ENCODE measurements at places on chromosomes 11 and 22.

DNA sequence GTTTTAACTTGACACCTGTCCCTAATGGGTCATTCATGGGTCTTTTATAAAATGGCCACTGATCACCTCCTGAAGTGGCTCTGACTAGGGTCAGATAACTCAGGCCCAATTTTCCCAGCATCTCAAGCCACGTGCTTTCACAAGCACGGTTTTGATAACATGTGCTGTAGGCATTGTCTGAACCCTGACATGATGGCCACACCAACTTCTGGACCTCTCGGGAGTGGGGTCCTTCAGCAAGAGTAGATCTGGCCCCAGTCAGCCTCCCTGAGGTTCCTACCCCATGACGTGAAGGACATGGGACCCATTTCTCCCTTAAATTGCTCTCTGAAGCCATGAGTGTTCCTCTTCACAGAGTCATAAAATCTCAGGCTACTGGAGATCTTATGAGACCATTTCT, 60.4 kb upstream of the CCND1 start:
- no peak for DNase-seq

DNA sequence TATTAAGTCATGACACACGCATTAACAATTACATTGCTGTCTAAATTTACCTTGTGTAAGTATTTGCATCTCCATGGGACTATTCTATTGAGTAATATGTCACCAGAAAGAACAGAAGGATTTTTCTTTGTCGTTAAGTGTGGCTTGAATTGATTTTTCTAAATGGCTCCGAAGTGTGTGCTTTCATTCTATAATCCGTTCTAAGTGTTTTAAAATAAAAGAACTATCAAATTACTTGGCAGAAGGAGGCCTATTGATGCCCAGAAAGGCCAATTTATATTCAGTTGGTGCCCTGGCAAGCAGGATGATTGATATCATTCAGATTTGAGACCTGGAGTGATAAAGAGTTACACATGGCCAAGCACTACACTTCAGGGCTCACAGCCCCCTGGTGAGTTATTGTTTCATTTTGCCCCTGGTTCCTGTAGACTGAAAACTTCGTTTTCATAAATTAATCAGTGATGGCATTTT, 538.9 kb upstream of the ANO5 start:
- no peak for DNase-seq

- DNase-seq: no peak
These were observed 71.5 kb upstream of the RAB38 start for GRCh38 chr11:88246696-88247095.

DNA sequence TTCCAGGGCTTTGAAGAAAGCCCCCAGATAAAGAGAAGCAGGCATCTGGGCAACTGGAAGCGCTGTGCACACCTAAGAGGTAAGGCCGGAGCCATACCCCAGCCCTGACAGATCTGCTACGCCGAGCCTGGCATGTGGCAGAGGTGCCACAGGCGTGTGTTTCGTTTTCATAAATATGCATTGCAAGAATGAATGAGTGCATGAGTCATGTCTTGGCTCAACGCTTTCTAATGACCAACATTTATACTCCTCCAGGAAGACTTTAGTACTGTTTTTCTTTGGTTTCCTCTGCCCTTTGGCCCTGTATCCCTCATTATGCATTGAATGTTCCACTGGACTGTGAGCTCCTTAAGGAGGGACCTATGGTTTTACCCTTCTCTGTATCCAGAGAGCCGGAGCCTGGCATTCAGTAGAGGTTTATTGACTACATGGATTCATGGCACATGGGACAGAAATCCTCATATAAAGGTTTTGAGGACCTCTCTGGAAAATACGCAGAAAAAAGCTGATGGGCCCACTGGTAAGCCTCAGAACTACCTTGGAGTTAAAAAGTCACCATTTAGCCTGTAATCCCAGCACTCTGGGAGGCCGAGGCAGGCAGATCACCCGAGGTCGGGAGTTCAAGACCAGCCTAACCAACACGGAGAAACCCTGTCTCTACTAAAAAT, 38.9 kb upstream of the CSNK2A3 start:
- DNase-seq: no peak

GRCh38 chr22:23261900-23262450, 81.7 kb downstream of the BCR start:
- DNase-seq: no peak

DNA sequence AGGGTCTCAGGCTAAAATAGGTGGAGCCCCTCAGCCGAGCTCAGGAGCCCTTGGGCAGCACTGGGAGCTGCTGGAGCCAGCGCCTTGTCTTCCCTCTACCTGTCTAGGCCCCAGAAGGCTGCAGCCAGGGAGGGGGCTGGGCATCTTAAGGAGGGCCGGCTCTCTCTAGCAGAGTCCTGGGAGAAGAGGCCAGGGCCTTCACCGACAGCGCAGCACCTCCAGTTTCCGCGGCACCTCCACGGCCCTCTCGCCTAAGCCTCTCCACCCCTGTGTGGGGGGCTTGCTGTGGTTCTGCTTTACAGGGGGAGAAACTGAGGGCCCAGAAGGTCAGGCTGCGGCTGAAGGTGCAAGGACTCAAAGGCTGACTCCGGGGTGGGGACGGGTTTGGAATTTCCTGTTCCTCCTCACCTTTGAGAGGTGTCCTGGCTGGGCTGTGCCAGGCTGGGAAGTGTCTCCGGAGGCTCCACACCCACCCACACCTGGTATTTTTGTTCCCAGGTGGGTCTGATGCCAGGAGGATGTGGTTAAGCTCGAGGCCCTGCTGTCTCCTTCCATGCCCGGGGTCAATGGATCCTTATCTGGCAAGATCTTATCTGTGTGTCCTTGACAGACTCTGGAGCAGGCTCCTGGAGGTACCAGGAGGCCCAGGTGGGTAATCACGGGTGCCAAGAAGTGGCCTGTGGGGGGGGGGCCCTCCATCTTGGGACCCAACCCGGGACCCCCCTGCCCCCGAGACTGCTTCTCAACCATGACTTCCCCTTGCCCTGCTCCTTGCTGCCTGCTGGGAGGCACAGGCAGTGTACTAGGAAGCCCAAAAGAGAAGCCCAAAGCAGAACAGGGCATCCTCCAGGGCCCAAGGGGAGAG, 95.3 kb upstream of the FGF3 start:
- DNase-seq: no peak

- DNase-seq: no peak
These were observed 781 bp downstream of the TCIRG1 start for GRCh38 chr11:68039526-68040086.

- DNase-seq: no peak
These were observed 267.9 kb upstream of the SESN3 start for GRCh38 chr11:95498722-95499425.

GRCh38 chr11:70696076-70696475, 297.7 kb downstream of the CTTN start:
- no peak for DNase-seq

DNA sequence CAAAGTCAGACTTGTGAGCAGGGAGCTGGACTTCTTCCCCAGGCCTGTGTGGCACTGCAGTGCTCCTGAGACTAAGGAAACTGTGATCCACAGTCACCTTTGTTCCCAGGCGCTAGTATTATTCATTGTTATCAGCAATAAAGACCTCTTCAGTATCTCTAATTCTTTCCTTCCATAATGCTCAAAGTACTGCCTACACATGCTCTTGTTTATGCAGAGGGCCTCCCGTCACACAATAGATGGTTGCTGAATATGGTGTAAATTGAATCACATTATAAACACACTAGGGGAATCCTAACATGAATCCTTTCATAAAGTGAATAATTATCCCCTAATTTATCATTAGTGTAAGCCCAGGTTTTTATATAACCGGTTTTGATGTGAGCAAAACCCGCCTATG, 493.3 kb downstream of the BUD13 start:
- DNase-seq: no peak

GRCh38 chr22:29726512-29727130, 6.8 kb downstream of the CABP7 start:
- no peak for DNase-seq

GRCh38 chr11:6705905-6706535, 22.9 kb upstream of the MRPL17 start:
- DNase-seq: peak; percentile 35

- DNase-seq: no peak
These were observed 1.8 kb downstream of the PHOX2A start for GRCh38 chr11:72242141-72242540.

DNA sequence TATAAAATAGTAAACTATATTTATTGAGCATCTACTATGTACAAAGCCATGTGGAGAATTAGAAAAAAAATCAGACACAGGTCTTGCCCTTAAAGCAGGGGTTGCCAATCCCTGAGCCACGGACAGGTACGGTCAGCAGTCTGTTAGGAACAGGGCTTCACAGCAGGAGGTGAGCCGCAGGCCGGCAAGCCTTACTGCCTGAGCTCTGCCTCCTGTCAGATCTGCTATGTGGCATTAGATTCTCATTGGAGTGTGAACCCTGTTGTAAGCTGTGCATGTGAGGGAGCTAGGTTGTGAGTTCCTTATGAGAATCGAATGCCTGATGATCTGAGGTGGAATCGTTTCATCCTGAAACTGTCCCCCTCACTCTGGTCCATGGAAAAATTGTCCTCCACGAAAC, 2.1 kb upstream of the RAG2 start:
- DNase-seq: no peak

- DNase-seq: no peak
These were observed 41.3 kb upstream of the TUB start for GRCh38 chr11:8039530-8040260.

GRCh38 chr11:42524534-42525227, 787.1 kb upstream of the API5 start:
- no peak for DNase-seq

DNA sequence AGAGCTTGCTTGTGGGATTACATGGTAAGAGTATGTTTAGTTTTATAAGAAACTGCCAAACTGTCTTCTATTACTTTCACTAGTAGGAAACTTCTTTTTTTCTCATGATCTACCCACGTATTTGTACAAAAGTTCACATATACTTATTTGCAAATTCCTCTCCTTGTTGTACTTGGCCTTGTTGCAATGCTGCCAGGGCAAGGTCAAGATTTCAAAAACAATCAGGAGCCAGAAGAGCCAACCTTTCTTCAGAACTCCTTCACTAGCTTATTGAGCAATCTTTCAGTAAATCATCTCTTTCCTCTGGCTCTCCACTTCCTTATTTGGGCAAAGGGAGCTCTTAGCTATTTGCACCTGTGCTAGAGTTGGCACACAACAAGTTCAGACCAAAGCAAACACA, 9.7 kb downstream of the SRSF8 start:
- DNase-seq: no peak

DNA sequence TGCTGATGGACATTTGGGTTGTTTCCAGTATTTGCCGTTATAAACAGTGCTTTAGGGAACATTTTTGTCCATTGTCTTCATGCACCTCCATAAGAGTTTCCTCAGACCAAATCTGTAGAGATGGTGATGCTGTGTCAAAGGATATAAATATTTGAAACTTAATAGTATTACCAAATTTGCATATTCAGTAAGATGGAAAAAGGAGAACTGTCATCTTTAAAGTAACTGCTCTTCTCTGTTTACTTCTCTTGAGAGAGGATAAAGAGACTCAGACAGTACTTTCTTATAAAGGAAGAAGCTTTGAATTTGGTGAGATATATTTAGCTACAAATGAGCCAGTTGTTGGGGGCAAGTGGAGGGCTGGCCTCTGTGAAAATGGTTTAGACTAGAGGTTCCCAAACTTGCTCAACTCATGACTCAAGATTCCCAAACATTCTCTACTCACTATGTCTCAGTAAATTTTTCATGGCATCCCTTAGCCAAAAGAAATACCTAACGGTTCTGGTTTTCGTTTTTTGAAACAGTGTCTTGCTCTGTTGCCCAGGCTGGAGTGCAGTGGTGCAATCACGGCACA, 26.2 kb downstream of the SHISA8 start:
- DNase-seq: no peak

DNA sequence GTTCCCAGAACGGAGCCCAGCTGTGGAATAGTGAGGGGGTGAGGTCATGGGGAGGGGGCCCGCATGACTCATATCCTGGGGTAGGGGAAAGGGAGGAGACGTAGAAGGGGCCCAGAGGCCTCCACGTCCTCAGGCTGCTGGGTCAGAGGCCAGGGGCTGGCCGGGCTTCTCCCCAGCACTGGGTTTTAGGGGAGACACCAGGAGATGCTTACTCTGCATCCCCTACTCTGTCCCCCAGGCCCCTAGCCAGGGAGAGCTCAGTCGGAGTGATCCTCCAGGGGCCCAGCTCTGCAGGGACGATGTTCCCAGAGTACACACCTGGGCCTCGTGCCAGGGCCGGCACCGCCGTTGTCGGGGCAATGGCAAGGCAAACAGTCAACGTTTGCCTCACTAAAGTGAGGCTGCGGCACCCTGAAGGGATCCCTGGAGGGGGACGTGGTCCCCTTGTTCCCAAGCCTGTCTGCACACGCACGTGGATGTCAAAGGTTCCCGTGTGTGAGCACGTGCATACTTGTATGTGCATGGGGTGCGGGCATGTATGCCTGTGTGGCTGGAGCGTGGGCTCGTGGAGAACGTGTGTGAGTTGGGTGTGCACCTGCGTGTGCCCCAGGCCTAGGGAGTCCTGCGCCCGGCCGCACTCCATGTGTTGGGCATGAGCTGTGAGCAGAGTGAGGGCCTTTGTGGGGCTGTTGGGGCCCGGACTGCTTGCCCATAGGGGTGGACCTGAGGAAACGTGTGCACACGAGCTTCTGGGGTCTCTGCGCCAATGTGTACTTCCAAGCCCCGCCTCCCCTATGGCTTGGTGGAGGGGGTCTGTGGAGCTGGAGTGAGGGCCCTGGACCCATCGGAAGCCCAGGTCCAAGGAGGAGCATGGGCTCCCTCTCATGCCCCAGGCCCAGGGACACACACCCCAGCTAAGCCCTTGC, 14.2 kb downstream of the PRR33 start:
- DNase-seq: no peak

DNA sequence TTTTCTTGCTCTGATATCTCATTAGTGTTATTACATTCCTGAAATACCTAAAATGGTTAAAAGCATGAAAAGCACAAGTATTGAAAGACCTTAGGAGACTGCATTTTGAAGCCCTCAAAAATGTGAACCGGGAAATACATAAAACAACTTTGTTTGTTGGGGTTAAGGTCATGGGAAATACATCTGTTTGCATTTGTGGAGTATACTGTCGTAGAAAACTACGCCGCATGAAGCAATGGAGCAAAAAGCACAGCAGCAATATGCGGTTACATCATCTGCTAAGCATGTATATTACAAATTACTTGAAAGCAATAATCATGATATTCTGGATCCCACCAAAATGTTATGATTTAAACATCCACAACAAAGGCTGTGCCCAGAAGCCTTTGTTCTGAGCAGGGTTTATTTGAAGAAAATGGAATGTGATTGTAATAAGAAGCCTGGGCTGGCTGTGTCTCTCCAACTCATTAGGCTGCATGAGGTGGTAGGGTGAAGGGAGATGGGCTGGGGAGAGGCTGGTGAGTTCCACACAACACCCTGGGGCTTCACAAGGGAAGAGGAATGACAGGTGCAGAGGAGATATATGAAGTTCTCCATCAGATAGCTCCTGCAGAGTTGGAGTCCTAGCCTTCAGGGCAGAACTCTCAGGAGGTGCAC, 64.7 kb upstream of the LIN7C start:
- no peak for DNase-seq

- no peak for DNase-seq
These were observed 323 bp upstream of the HIKESHI start for GRCh38 chr11:86301742-86302091.

- DNase-seq: no peak
These were observed 270.6 kb downstream of the LUZP2 start for GRCh38 chr11:24767411-24767810.

All from stimulated activated CD4-positive, alpha-beta T cell treated with anti-CD3 and anti-CD28 coated beads, Interleukin-12 subunit alpha, Interleukin-12 subunit beta, amount 100 ng/mL, for 24 hours (primary cell).